Activated CD4-positive, alpha-beta T cell treated with anti-CD3 and anti-CD28 coated beads, Interleukin-2, Interleukin-6, amounts not matched to agents 100 ng/mL and 50 ng/mL, durations not matched to agents 16 hours and 8 hours (primary cell): ENCODE measurements at places on chromosomes 13 and 19.
A peak's percentile ranks its signal among the peaks of the same experiment; 100 is the strongest.

- peak; percentile 88 for DNase-seq
Observed at GRCh38 chr19:6802336-6803035, 30.0 kb downstream of the VAV1 start.

DNA sequence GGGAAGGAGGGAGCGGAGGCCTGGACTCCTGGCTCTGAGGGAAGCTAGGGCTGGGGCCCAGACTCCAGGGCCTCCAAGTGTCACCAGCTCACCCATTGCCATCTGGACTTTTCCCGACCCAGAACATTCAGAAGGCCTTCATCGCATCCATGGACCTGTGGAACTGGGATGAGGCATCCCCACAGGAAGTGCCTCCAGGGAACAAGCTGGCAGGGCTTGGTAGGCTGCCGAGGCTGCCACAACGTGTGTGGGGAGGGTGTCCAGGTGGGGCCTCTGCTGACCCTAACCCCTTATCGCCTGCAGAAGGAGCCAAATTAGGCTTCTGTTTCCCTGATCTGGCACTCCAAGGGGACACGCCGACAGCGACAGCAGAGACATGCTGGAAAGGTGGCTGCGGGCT lies 767 bp downstream of the ETV2 start:
- no peak for DNase-seq

GRCh38 chr19:47497821-47498520 lies 14.0 kb upstream of the KPTN start:
- DNase-seq, result no peak

- DNase-seq, result peak; percentile 19
Observed at GRCh38 chr19:51016798-51017683, 2.5 kb downstream of the KLK10 start.

- DNase-seq, result no peak
Observed at GRCh38 chr13:75279834-75280369, 202.1 kb downstream of the TBC1D4 start.

DNA sequence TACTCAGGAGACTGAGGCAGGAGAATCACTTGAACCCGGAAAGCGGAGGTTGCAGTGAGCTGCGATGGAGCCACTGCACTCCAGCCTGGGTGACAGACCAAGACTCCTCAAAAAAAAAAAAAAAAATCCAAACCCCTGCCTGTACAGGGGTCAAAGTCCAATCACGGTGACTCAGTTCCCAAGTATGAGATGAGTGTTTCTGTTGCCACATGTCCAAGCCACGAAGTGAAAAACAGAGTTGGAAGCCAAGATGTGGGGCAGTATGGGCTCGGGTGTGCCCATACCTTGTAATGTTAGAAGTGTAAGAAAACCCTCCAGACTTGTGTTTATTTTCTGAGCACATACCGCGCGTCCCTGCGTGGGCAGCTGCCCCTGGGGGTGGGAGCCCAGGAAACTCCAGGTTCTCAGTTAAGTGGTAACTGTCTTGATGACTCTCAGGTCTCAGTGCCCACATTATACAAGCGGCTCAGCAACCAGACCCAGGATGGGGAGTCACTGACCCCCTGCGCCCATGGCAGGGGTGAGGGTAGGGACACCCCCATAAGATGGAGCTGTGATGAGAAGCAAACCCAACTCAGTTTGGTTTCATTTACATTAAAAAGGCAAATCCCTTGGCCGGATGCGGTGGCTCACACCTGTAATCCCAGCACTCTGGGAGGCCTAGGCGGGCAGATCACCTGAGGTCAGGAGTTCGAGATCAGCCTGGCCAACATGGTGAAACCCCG lies 1.2 kb upstream of the GPX4 start:
- peak; percentile 89 for DNase-seq

DNA sequence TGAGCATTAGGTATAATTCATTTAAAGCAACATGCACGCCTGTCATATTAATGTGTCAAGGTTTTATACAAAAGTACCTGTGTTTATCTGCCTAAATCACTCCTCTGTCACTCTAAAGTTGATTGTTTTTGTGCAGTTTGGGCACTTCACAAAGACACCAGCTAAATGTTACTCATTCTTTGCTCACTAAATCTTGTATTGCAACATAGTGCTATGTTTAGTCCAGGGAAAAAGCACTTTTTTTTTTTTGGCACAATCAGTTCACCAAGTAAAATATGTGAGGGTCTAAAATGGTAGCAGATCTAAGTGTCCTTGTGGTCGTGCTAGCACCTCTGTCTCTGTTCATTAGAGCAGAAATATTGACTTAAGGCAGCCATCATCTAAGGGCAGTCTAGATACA lies 2526.7 kb upstream of the PCDH20 start:
- no peak for DNase-seq

DNA sequence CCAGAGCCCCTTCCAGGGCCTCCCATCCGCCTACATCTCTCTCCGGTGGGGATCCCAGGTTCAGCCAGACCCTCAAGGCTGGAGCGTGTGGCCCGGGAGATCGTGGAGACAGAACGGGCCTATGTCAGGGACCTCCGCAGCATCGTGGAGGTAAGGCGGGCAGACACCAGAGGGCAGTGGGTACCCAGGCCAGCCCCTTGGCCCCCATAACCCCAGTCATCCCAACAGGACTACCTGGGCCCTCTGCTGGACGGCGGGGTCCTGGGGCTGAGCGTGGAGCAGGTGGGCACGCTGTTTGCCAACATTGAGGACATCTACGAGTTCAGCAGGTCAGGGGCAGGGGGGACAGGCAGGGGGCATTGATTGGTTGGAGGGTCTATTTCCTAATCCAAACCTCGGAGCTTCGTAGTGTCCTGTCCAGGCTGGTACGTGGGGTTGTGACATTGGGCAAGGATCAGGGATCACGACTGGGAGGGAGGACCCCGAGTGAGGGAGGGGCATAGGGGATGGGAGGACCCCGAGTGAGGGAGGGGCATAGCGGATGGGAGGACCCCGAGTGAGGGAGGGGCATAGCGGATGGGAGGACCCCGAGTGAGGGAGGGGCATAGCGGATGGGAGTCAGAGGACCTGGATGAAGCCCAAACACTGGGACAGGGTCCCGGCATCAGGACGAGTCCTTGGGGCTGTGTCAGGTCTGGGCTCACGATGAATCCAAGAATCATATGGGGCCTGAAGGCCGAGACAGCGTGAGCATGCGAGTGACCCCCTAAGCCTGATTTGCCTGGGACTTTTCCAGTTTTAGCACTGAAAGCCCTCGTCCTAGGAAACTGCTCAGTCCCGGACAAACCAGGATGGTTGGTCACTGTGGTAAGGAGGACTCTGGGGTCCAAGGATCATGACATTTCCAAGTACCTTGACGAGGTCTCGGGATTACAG lies 2.9 kb downstream of the PLEKHG2 start:
- DNase-seq, result no peak

DNA sequence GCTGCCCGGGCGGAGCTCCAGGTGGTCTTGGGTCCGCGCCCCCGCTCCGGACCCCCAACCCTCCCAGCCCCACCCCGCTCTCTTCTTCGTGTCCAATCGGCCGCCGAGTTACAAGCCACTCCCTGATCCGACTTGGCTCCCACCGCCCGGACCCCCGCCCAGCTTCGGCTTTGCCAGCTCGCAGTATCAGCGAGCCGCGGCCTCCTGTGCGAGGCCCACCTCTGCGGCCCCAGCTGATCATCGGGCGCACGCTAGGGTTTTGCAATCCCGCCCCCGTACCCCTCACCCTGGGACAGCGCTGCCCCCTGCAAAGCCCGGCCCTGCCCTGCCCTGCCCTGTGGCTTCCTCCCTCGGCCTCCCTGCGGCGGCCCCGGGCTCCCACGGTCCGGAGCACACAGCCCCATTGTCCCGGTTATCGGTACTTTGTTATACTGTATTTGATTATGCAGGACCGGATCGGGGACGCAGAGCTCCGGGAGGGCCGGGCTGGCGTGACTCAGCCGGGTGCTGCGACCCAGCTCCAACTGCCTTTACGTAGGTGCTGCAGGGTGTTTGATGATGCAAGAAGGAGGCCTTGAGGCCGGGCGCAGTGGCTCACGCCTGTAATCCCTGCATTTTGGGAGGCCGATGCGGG lies 598 bp upstream of the LPAR2 start:
- peak; percentile 39 for DNase-seq

GRCh38 chr19:38228005-38228377 lies 4.0 kb upstream of the DPF1 start:
- DNase-seq, result no peak

DNA sequence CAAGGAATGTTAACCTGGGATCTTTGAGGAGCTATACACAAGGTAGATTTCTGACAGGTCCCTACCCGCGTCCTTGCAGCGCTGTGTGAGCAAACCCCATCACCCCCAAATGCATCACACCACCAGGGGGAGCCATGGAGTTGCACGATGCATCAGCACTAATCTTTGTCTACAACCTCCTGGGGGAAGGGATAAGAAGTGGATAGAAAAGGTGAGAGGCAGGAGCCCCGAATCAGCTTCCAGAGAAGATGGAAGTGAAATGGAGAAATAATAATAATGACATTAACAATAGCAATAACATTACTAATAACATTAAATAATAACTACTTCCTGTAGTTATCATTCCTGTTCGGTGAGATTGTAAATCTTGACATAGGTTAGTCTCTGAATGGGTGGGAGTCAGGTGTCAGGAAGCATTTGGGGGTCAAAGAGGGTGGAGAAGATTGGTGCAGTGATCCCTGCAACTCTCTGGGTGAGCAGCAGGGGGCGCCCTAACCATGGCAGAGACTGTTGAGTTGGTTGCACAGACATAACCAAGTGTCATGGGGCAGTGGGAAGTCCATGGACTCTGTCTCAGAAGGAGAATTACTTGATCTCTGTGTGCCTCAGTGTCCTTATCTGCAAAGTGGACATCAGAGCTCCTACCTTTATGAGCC lies 16.5 kb downstream of the SIGLEC7 start:
- peak; percentile 88 for DNase-seq

DNA sequence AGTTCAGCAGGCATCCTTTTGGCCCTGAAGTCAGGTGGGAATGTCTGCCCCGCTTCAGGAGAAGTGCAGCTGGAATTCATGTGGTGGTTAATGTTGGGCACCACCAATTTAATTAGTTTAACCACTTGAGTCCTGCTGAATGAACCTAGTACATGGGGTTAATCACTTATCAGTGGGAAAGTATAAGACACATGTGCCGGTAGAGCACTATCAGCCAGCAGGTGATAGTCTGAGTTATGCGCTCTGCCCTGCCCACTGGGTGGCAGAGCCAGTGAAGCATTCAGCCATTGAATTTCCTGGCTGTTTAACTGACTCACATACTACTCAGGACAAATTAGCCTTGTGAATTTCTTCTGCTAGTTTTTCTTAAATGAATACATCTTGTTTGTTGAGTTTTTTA lies 789.7 kb upstream of the PRR20A start:
- no peak for DNase-seq

DNA sequence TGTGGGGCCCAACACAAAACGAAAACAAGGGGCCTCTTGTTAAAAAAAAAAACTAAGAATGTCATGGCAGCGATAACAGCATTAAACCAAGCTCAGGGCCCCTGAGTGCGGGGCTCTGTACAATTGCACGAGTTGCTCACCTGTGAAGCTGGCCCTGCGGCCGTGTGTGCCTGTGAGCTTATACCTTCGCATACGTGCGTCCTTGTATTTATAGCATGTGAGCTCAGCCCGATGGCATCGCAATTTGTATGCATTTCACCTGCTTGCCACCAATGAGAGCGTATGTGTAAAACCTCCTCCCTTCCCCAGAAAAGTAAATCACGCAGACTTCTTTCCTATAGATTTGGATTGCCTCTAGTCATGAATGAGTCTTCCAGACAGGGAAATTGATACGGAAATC lies 17.1 kb downstream of the HNRNPM start:
- DNase-seq, result no peak

- no peak for DNase-seq
Observed at GRCh38 chr13:74226791-74227475, 92.7 kb upstream of the KLF12 start.

GRCh38 chr19:46885411-46885810 lies 24.6 kb downstream of the ARHGAP35 start:
- no peak for DNase-seq

GRCh38 chr19:32599258-32599657 lies 18.3 kb downstream of the PDCD5 start:
- no peak for DNase-seq

GRCh38 chr13:106096661-106097092 lies 438.8 kb downstream of the EFNB2 start:
- DNase-seq, result no peak

GRCh38 chr19:47037766-47038165 lies 10.7 kb downstream of the TMEM160 start:
- DNase-seq, result no peak

- no peak for DNase-seq
Observed at GRCh38 chr19:16067205-16067938, 8.9 kb upstream of the TPM4 start.

- DNase-seq, result peak; percentile 22
Observed at GRCh38 chr19:22882797-22883196, 50.7 kb downstream of the ZNF723 start.

DNA sequence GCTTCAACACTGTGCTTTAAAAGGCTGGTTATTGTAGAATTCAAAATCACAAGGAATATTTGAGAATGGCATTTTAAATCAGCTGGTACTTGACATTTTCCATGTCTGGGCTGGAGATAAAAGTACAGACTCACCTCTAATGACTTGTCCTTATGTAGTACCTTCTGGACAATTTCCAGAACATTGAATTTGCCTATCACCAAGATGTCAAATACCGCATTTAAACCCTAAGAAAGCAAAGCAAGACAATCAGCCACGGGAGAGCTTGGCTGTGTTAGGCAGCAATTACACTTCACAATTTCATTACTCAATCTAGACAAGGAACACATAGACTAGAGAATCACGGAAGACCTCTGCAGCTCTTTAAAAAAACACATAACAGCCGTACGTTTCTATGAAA lies 36.8 kb downstream of the TMTC4 start:
- DNase-seq, result no peak

- DNase-seq, result no peak
Observed at GRCh38 chr19:34835631-34836351, 62.8 kb upstream of the ZNF599 start.

GRCh38 chr13:114078461-114079451 lies 53.7 kb downstream of the RASA3 start:
- DNase-seq, result no peak

DNA sequence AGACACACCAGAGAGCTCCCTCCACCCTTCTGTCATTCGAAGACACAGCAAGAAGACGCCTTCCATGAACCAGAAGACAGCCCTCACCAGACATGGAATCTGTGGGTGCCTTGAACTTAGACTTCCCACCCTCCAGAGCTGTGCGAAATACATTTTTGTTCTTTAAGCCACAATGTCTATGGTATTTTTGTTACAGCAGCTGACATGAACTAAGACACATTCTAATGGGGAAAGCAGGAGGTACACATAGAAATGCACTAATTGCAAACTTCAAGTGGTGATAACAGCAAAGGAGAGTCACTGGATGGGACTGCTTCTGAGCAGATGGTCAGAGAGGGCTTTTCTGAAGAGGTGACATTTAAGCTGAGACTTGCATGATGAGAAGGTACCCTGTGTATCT lies 16.2 kb downstream of the OR7C2 start:
- no peak for DNase-seq

DNA sequence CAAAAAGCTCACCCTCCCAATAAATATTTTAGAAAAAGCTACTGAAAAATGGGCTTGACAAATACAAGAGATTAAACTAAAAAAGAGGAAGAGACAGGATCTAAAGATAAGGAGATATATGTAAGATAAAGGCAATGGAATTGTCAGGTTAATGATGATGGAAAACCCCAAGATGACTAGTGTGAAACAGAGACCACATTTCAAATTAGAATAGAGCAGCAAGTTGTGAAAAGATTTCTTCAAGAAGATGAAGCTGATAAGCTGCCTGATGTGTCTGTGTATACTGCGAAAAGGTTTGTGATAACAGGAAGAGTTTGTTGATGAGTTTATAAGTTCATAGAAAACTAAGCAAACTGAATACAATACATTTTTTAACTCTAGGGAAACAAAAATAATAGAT lies 840.1 kb upstream of the SLITRK5 start:
- DNase-seq, result no peak

- peak; percentile 70 for DNase-seq
Observed at GRCh38 chr19:2475018-2475701, 767 bp upstream of the GADD45B start.
